Fibroblast of lung (primary cell): ENCODE measurements at places on chromosomes 2 and 18. TPM values are rescaled to one million over a fixed set of nuclear protein-coding genes. Genes with fewer than 3 reads are reported as not detected.

DNA sequence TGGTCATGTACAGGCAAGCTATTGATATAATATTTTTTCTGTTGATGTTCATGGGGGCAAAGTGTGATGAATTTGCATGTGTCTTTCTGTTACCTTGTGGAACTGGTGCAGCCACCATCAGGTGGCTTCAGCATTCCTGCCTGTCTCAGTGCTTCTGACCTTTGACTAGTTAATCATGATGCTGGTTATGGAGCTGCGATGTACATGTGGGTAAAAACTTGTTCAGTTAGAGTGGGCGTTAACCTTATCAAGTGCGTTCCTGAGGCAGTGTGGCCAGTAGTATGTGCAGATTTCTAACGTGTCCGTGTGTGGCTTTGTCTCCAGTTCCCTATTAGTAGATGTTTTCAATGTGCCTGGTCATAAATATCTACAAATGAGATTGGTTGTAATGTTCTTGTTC lies 127.4 kb upstream of the ZSWIM2 start:
- DNase-seq, result no peak

- no peak for DNase-seq
These were observed 117.4 kb upstream of the COPS8 start for GRCh38 chr2:236968101-236968879.

- no peak for DNase-seq
These were observed 94.4 kb upstream of the TSPYL6 start for GRCh38 chr2:54350426-54350825.

DNA sequence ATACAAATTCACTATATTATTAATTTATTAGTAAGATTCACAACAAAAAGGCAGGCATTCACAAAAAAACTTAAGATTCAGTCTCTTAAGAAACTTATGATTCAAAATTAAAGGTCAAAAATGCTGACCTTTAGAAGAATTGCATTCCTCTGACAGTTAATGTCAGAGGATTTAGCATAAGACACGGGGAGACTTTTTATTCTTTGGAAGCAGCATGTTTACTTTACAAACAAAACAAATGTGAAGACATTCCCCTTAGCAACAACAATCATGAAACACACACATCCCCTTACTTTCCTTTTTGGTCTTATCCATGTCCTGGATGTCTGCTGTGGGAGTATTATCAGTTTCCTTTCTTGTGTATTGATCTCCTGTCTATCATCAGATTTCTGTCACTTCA lies 117.1 kb downstream of the RAD51AP2 start:
- DNase-seq, result no peak

GRCh38 chr2:182015334-182016109 lies 29.9 kb downstream of the PPP1R1C start:
- DNase-seq, result no peak

DNA sequence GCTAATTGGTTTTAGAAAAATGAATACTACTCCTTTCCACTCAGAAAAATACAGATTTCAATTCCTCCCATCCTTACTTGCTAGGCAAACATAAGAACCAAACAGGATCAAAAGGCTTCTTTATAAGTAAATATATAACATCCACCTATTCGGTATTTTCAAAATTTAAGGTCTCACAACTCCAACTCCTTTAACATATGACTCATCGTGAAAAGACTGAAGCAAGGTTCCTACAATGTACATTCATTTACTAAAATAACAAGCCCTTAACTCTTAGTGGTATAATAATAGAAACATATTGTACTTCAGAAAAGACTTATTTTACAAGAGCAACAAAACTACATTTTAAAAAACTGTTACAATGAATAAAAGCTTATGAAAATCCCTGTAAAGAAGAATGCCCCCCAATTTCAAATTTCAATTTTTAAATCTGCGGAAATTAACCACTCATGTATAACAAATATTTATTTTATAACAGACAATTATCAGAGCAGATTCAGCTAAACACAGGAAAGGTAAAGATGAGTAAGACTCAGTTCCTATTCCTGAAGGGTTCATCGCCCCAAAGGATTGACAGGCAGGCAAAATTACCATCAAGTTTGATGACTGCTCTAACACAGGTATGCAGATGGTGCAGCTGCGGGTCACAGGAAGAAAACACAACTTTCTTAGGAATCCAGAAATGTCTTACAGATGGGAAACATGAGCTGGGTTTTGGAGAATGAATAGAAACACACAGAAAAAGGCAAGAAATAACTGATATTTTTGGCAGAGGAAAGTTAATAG lies 96.4 kb downstream of the COBLL1 start:
- DNase-seq, result no peak

DNA sequence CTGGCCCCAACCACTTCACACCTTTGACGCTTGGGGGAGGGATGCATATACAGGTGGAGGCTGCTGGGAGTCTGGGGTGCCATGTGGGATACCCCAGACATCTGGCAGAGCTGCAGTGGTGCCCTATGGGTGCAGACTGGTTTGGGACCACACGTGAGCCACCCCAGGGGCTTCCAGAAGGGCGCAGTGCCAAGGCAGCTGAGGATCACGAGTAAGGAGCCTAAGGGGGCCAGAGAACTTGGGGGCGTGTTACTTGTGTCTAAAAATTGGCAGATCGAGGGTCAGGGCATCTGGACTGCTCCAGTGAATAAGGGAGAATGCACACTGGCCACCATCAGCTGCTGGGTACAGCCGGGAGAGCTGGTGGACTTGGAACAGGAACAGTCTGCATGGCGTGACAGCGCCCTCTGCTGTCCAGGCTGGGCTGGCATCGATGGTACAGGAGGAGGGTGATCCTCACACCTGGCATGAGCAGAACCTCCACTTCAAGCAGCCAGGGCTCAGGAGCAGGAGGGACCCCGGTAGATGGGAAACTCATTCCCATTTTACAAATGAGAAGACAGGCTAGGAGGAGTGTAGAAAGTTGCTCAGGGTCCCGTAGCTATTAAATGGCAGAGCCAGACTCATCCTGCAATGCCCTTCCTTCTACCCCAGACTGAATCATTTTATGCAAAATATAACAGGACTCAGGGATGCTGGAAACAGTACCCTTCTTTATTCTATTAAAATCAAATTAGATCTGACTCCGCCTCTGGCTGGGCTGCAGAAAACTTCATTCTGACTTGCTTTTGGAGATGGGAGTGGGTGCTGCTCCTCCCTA lies 60.4 kb downstream of the ATOH8 start:
- peak; percentile 71 for DNase-seq

DNA sequence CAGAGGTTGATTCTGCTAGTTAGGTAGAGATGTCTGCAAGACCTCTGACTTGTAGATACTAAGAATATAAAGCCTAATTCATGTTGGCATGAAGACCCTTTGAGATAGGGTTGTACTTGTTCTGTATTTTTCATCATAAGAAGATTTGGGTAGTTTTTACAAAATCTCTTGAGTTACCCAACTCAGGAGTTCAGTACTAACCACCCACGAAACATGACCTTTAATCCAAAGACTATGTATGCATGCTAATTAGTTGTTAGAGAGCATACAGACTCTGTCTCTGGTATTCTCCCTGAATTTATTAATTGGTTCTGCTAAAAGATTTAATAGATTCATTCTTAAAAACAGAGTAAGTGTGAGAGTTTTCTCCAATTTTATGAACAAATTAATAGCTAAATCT lies 16.9 kb downstream of the PECR start:
- DNase-seq, result no peak

- DNase-seq, result peak; percentile 48
These were observed 413 bp downstream of the ALKAL2 start for GRCh38 chr2:287471-287885.

The CCDC68 gene
- 5.1 and 8.3 TPM in 2 replicates for total RNA-seq

The EGR4 gene
- under 0.01 TPM in 1 of 2 replicates, not detected in the other for total RNA-seq

The ATOH8 gene
- total RNA-seq, result 19.0 and 19.2 TPM in 2 replicates
